ENCODE measurements at places on chromosomes 1 and 21.

DNA sequence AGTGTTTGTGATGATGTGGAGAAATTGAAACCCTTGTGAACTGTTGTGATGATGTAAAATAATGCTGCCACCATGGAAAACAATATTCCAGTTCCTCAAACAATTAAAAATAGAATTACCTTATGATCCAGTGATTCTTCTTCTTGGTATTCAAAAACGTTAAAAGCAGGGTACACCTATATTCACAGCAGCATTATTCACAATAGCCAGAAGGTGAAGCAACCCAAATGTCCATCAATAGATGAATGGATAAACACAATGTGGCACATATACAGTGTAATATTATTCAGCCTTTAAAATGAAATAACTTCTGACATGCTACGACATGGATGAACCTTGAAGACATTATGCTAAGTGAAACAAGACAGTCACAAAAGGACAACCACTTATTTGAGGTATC, 59.2 kb downstream of the LYPLAL1 start:
- no peak for DNase-seq

- DNase-seq = peak; percentile 44
Measured at GRCh38 chr1:48228156-48228555, 5.6 kb downstream of the SLC5A9 start.

GRCh38 chr1:204989266-204990058, 53.5 kb upstream of the CNTN2 start:
- DNase-seq = peak; percentile 85

- DNase-seq = no peak
Measured at GRCh38 chr1:150777544-150777943, 12.0 kb upstream of the CTSS start.

DNA sequence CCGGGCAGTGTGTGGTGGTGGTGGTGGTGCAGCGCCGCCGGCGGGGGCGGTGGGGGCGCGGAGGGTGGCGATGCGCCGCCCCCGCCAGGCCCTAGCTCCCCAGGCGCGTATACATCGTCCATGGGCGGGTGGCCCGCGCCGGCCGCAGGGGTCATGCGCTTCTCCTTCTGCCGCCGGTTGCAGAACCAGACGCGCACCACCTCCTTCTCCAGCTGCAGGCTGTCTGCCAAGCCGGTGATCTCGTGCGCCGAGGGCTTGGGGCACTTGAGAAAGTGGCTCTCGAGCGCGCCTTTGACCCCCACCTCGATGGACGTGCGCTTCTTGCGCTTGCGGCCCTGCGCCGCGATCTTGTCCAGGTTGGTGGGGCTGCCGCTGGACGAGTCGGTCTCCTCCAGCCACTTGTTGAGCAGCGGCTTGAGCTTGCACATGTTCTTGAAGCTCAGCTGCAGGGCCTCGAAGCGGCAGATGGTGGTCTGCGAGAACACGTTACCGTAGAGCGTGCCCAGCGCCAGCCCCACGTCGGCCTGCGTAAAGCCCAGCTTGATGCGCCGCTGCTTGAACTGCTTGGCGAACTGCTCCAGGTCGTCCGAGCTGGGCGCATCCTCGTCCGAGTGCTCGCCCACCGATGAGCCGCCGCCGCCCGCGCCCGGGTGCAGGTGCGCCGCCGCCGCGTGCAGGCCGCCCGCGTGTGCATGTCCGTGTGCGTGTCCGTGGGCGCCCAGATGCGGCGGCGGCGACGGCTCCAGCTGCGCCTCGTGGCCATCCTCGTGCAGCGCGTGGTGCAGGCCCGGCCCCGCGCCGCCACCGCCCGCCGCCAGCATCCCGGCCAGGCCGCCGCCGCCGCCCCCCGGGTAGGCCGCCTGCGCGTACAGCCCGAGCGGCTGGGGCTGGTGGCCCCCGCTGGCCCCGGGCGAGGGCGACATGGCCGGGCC, 926 bp downstream of the POU3F1 start:
- DNase-seq = no peak

DNA sequence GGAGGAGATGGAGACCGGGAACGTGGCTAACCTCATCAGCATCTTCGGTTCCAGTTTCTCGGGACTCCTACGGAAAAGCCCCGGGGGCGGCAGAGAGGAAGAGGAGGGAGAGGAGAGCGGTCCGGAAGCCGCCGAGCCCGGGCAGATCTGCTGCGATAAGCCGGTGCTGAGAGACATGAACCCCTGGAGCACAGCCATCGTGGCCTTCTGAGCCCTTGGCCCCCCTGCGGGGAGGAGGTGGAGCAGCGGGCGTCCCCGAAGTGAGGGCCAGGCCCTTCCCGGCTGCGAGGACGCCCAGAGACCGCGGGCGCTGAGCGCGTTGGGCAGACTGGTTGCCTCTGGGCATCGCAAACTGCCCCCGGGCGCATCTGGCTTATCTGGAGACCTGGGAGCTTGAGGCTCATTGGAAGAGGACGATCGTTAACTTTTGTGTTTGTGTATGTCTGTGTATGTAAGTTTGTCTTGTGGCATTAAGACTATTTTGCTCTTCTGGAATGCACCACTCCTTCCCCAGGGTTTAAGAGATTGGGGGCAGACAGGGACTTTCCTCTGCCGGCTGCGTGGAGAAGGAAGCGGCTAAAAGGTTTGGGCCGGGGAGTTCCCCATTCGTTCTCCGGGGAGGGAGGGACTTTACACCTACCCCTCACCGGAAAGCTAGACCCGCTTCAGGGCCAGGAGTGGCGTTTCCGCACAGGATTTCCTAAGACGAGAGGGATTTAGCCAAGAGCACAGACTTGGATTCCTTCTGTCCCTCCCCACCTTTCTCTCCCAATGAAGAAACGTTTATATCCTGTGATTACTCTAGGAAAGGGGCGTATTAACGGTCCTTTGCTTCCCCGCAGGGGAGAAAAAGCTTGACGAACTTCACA, 1.4 kb downstream of the IER5 start:
- DNase-seq = peak; percentile 67

DNA sequence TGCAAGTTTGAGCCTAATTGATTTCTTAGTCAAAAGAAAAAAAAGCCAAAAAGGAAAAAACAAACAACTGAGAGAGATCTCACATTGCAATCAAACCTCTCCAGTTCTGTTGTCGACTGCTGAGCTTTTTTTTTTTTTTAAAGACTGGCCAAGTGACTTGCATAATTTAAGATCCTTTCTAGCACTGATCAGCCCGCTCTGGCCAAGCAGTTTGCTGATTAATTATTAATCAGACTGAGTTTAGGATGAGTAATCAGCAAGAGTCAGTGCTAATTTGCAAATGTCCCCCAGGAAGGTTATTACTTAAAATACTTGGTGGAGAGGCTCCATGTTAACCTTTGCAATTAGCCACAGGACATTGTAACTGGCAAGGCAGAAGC, 39.3 kb downstream of the HMGB4 start:
- DNase-seq = no peak

- DNase-seq = no peak
Measured at GRCh38 chr1:234256359-234256758, 116.9 kb upstream of the COA6 start.

GRCh38 chr1:11651017-11651416, 3.2 kb downstream of the FBXO2 start:
- DNase-seq = no peak

DNA sequence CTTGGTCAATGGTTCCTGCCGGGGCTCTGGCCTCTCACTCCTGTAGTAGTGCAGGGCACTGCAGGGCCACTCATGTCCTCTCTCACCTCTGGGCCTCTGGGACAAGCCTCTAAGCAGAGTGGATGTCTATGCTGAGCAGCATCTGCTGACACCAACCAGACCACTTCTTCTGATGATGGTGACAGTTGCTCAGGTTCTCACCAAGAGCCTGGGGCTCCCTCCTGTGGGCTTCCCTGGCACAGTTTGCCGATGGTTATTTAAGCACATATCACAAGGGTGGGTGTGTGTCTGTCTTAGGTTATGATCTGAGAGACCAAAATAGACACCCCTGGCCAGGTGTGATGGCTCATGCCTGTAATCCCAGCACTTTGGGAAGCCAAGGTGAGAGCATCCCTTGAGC, 17.4 kb upstream of the GPR137B start:
- no peak for DNase-seq

GRCh38 chr1:233675893-233676292, 62.0 kb downstream of the KCNK1 start:
- no peak for DNase-seq

GRCh38 chr1:24959623-24959975, 29.5 kb upstream of the RUNX3 start:
- no peak for DNase-seq

DNA sequence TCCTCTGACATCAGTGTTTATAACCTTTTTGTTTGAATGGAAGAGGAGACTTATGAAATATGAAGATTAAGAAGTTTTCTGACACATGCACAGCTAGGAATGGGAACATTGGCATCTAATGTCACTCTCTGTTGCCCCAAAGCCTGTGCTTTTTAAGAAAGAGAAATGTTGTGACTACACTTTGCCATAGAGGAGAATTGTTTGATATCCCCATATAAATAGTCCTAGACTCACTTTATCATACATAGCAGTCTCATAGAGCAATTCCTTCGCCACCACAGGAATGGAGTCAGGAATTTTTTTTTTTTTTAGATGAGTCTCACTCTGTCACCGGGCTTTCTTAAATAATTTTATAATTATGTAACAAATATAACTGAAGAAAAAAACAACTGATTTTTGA, 1.5 kb downstream of the KRTAP21-3 start:
- no peak for DNase-seq

- DNase-seq = no peak
Measured at GRCh38 chr1:180230416-180230790, 339 bp downstream of the LHX4 start.

GRCh38 chr1:9822897-9823692, 670 bp downstream of the CLSTN1 start:
- no peak for DNase-seq

DNA sequence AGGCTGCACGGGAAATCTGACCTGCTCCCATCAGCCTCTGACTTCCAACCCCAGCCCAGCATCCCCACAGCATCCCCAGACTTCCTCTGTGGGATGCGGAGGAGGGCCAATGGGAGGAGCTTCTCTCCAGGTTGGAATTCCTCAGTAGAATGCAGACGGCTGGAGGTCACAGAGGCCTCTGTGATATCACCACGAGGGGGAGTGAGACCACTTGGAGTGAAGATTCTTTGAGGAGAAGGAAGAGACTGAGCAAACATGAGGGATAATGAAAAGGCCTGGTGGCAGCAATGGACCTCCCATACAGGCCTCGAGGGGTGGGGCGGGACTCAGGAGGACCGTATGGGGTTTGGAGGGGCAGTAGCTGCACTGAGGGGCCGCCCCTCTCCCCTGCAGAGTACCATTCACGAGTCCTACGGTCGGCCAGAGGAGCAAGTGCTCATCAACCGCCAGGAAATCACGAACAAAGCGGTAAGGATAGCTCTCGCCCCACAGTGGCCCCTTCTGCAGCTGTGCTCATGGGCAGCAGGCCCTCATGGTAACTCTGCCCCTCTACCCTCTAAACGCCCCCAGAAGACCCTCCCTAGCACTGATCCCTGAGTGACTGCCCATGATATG, at the start of gene CATSPER4:
TSS of gene CATSPER4 (plus strand) at position 230 of the 615 bp plus-strand sequence. CDS start at position 256, 26 bp downstream.
- peak; percentile 60 for DNase-seq

DNA sequence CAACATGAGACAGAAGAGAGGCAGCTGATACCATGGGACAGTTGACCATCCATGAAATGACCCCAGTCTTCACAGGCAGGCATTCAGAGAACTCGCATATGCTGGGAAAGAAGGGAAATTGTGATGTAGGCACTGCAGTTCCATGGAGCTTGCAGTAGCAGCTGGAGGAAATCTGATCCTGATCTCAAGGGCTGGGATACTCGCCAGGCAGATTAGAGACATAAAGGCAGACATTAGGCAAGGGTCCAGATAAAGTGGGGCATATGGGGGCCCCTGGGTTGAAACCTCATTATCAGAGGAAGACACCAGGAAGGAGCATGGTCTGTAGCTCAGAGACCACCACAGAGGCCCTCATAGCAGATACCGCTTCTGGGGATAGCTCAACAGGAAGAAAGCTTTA, 48.7 kb upstream of the TNR start:
- DNase-seq = no peak

- DNase-seq = no peak
Measured at GRCh38 chr21:42578761-42579415, 65.2 kb downstream of the SLC37A1 start.

DNA sequence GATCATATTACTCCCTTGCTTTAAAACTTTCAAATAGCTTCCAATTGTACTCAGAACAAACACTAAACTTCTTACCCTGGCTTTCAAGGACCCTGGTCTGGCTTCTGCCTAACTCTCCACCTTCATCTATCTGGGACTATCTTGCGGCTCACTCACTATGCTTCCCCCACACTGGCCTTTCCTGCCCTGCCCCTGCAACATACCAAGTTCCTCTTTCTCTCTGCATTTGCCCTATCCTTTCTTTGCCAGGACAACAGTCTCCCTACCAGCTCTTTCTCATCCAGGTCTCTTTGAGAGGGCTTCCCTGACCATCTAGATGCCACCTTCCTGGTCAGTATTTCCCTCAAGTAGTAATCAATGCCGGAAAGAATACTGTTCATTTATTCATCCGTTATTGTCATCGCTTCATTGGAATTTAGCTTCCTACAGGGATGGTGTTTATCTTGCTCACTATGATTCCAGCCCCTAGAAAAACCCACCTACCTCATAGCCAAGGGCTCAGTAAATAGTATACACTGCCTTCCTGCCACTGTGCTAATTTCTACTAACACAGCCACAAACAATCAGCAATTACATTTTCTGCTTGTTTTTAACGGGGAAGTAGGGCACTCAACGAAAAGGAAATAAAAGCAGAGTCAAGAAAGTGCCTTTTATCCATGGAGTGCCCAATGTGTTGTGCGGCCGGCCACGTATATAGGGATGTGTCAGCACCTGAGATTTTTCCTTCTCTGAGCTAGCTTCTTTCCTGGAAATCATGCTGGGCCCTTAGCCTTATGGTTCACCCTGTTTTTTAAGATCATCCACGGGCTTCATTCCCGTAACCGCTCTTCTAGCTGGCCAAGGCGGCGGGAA, 521 bp upstream of the CDC7 start:
- DNase-seq = no peak

- DNase-seq = peak; percentile 51
Measured at GRCh38 chr1:206470692-206471414, 577 bp downstream of the IKBKE start.

- DNase-seq = no peak
Measured at GRCh38 chr1:100415498-100415778, 63.1 kb downstream of the CDC14A start.

DNA sequence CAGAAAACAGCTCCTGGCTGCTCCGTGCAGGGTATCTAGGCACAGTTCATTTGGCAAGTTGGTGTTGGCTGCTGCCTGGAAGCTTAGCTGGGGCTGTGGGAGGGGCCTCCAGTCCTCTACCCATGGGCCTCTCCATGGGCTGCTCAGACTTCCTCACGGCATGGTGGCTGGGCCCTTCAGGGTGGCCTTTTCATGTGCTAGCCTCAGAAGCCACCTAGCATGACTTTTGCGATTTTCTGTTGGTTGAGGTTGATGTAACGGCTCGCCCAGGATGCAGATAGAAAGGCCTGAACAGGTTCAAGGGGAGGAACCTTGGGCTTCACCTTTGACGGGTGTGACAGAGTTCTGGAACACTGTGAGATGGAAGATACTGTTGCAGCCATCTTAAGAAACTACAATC, 25.8 kb upstream of the LHX4 start:
- no peak for DNase-seq

Measured in endothelial cell (in vitro differentiated cells).